ENCODE measurements at places on chromosomes 6 and 20.

DNA sequence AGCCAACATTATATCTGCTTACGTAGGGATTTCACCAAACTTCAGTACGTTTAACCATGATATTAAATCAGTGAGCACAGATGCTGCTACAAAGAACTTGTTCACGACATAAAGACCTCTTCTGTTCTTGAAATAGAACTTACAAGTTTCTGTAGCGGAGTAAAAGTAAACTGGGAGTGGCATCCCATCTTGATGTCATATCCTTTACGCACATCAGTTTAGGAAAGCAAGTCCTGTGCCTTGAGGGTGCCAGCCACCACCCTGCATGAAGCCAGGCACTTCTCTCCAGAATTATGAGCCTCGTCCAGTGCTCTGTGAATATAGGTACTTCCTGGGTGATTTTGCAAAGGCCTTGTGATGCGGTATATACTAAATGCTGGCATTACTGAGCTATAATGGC lies 122.6 kb downstream of the BTBD3 start:
- DNase-seq, result no peak

DNA sequence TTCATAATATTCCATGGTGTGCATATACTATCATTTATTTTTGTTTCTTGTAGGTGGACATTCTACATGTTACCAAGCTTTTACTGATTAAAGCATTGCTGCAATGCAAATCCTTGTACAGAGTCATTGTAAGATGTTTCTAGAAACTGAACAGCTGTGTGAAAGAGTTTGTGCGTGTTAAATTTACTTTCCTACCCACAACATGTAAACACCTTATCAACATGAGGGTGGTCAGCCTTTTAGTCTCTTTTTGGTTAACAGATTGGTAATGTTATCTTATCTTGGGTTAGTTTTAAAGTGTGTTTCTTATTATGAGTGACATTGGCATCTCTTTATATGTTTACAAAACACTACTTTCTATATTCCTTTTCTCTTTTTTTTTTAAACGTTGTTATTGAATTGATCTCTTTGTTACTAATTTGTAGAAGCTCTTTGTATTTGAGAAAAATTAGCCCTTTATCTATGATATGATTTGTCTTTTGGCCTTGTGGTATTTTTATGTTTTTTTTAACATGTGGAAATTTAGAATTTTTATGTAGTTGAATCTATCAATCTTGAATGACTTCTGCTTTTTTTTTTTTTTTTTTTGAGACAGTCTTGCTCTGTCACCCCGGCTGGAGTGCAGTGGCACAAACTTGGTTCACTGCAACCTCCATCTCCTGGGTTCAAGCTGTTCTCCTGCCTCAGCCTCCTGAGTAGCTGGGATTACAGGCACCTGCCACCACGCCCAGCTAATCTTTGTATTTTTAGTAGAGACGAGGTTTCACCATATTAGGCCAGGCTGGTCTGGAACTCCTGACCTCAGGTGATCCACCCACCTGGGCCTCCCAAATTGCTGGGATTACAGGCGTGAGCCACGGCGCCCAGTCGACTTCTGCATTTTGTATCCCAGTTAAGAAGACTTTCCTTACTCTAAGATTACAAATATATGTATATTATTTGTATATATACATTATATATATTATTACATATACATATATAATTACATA lies 112.1 kb downstream of the TCP11 start:
- no peak for DNase-seq

- no peak for DNase-seq
Observed at GRCh38 chr20:17799575-17800227, 99.9 kb downstream of the BANF2 start.

GRCh38 chr20:9930142-9930541 lies 91.3 kb upstream of the PAK5 start:
- DNase-seq, result no peak

GRCh38 chr6:113406048-113406695 lies 451.0 kb upstream of the MARCKS start:
- no peak for DNase-seq

DNA sequence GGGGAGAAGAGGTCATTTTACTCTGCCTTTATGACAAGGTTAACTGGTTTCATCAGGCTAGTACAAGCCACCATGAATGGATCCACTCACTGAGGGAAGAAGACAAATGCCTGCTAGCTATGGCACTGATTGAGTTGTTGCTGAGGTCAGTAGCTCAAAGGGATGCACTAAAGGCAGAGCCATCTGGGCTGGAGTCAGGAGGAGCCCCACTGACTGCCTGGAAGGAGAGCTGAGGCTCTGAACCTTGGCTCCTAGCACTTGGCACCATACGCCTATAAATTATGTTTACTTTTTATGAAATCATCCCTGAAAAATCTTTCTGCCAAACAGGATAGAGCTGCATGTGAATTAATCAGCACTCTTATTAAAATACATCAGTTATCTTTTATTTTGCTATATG lies 104.6 kb downstream of the DTD1 start:
- no peak for DNase-seq

- DNase-seq, result no peak
Observed at GRCh38 chr6:109237077-109237985, 142.0 kb downstream of the CEP57L1 start.

DNA sequence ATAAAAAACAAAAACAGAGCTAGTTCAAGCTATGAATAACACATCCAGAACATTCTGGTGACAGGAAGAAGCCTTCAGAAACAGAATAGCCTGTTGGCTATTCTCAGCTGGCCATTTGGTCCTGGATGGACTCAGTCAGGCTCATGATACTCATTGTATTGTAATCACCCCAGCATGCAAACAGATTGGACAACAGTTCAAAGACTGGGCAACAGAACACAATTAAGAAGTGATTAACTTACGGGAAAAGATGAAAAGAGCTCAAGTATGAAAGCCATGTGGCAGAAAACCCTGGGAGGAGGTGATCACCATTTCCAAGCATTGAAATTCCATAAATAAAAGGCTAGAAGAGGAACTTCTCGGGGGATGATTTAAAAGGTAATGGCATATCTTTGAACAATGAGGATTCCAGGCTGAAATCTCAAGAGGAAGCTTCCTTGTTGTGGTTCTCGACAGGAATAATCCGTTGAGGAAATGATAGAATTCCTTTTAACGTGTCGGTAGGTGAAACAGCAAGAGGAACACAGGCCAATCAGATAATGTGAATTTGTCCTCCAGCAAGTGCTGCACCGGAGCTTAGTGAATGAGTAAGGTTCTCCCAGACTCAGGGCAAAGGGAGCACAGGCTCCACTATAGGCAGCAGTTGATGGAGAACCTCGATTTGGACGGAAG lies 172.4 kb downstream of the BCAS1 start:
- no peak for DNase-seq

GRCh38 chr6:137823826-137824555 lies 43.1 kb upstream of the TNFAIP3 start:
- DNase-seq, result no peak

DNA sequence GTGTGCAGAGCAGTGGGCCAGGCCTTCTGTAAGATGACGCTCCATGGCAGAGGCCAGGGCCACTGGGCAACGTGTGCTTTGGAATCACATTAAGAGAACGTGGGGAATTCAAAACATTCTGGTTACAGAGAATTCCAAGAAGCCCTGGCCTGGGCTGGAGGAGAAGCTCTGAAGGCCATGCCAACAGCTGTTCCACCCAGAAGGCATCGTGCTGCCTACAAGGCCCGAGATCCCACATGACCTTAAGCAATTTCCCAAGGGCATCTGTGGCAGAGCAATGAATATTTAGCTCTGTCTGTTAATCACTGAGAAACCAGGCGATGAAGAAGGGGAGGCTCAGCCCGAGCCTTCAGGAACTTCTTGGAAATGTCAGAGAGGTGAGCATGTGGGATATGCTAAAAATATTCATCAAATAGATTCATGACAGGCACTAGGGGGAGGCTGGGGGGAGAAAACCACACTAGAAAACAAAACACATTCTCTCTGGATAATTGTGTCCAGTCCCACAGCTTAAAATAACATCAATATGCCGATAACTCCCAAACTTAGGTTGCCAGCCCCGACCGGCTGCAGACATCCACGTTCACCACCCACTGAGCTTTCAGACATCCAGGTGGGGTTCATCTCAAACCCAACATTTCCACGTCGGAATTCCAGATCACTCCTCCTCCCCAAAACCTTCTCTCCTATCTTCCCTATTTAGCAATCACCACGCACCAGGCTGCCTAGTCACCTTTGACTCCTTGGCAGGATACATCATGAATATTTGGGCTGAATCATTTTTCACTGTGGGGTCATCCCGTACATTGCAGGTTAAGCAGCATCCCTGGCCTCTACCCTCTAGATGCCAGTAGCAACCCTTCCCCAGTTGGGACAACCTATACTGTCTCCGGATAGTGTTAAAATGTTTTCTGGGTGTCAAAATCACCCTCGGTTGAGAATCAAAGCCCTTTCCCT lies 6.6 kb downstream of the SULF2 start:
- DNase-seq, result no peak

- DNase-seq, result peak; percentile 89
Observed at GRCh38 chr20:45611054-45611453, 18.5 kb upstream of the WFDC10A start.

DNA sequence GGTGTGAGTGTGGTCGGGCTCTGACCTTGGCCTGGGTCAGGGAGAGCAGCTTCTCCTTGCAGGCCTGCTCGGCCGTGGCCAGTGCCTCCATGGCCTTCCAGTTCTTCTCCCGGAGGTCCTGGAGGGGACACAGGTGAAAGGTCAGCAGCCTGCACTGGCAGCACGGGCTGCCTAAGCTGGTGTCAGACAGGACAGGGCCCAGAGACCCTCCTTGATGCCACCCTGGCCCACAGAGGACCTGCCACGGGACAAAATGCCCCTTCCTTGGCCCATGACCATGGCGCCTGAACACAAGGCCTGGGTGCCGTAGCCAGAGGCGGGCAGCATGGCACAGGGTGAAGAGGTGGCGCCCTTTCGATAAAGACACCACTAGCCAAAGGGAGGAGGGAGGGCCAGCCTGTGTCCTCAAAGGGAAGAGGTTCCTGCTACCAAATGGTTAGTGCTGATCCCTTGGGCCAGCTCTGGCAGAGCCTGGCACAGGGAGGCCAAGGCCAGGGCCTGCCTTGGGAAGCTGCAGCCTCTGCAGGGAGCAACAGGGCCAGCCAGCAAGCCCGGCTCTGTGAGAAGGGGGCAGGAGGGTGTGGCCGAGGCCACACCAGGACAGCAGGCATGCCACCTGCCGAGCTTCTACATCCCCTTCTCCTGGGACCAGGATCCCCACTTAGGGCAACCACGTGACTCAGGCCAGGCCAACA lies 54.8 kb downstream of the DSTN start:
- no peak for DNase-seq

GRCh38 chr6:140434761-140435160 lies 1060.3 kb upstream of the CITED2 start:
- no peak for DNase-seq

DNA sequence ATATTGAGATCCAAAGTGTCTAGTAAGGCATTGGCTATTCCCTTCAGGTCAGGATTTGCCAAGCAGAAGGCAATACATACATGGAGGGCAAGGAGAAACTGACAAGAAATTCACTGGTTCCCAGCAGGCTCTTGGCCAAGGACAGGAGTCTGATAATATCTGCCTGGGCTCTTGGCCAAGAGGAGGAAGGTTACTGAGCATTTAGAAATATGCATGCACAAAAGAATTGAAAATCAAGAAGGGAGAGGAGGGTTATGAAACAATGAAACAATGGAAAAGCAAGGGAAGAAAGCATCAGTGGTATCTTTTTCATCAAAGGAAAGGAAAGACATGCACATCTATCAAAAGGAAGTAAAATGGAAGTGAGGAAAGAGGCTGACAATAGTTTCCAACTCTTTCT lies 42.4 kb downstream of the ARHGAP18 start:
- DNase-seq, result no peak

GRCh38 chr6:151070631-151071051 lies 169.1 kb upstream of the AKAP12 start:
- no peak for DNase-seq

- no peak for DNase-seq
Observed at GRCh38 chr6:117956386-117956785, 49.3 kb downstream of the SLC35F1 start.

GRCh38 chr20:20549267-20549612 lies 163.2 kb downstream of the RALGAPA2 start:
- no peak for DNase-seq

- DNase-seq, result no peak
Observed at GRCh38 chr6:110342759-110343158, 15.4 kb downstream of the METTL24 start.

DNA sequence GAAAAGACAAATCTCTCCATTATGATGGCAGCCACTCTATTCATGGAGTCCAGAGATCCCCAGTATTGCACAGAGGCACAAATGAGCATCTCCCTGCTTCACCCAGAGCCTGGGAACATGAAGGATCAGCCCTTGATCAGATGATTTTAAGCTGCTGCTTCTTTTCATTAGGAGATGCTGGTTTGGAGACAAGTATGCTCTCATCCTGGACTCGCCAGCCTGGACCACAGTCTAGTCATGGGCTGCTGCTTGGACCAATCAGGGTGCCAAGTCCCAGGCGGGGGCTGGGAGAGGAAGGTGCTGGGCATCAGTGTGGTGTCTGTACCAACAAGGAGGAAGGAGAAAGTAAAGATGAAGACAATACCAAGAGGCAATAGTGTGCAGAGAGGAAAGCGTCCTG lies 195.7 kb upstream of the FOXQ1 start:
- no peak for DNase-seq

DNA sequence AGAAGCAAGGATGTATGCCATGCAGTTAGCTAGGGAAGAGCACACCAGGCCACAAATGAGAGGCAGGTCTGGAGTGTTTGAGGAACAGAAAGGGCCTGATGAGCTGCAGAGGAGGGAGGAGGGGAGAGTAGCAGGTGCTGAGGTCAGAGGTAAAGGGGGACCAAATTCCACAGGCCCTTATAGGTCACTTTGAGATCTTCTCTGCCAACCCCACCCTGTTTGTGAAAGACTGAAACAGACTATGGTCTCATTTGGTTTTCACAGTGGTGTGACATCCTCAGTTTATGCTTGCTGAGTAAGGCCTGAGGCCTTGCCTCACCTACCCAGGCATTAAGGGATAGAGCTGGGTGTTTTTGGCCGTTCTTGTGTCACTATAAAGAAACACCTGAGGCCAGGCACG lies 187.7 kb upstream of the MYLIP start:
- DNase-seq, result no peak

- DNase-seq, result no peak
Observed at GRCh38 chr20:23021541-23021940, 13.6 kb upstream of the SSTR4 start.

GRCh38 chr6:27312950-27313271 lies 838 bp upstream of the POM121L2 start:
- no peak for DNase-seq

GRCh38 chr6:128380891-128381290 lies 139.5 kb downstream of the PTPRK start:
- DNase-seq, result no peak

Data from urothelium cell line (cell line).